ENCODE measurements at places on chromosomes 5 and 9. TPM values are rescaled to one million over a fixed set of nuclear protein-coding genes. Genes with fewer than 3 reads are reported as not detected.
A peak's percentile ranks its signal among the peaks of the same experiment; 100 is the strongest.

The HSD17B3 gene
- 2.2 TPM for total RNA-seq

The IL9 gene
- total RNA-seq = not detected

The CEMIP2 gene
- total RNA-seq = 122 TPM

The C5orf58 gene
- not detected for total RNA-seq

The TMEM232 gene
- total RNA-seq = 2.5 TPM

The CER1 gene
- total RNA-seq = not detected

The TAF11L10 gene
- total RNA-seq = not detected

The REEP2 gene
- total RNA-seq = 19.2 TPM

The C9orf153 gene
- total RNA-seq = 1.3 TPM

GRCh38 chr9:117344892-117345660 is 69.8 kb downstream of the ASTN2 start:
- H3K4me3 ChIP-seq = no peak overlapping the region
- no peaks in the 10 kb centered on the region for H3K4me1 ChIP-seq
- DNase-seq = no peak

- no peaks in the 10 kb centered on the region for H3K27me3 ChIP-seq
- no peak for DNase-seq
- no peak overlapping the region for H3K27ac ChIP-seq
These were observed 159.0 kb upstream of the SLC12A2 start for GRCh38 chr5:127924606-127925005.

GRCh38 chr5:75340714-75341478 is 3.9 kb downstream of the HMGCR start:
- no peaks in the 10 kb centered on the region for H3K36me3 ChIP-seq
- H3K27ac ChIP-seq = no peak overlapping the region

GRCh38 chr5:53478411-53479044 is 1.9 kb upstream of the FST start:
- peak overlapping the region; percentile 55 for H3K4me3 ChIP-seq
- no peak overlapping the region for H3K27ac ChIP-seq
- no peaks in the 10 kb centered on the region for H3K4me1 ChIP-seq
- no peaks in the 10 kb centered on the region for H3K36me3 ChIP-seq
- peak; percentile 47 for DNase-seq
- H3K27me3 ChIP-seq = no peaks in the 10 kb centered on the region

DNA sequence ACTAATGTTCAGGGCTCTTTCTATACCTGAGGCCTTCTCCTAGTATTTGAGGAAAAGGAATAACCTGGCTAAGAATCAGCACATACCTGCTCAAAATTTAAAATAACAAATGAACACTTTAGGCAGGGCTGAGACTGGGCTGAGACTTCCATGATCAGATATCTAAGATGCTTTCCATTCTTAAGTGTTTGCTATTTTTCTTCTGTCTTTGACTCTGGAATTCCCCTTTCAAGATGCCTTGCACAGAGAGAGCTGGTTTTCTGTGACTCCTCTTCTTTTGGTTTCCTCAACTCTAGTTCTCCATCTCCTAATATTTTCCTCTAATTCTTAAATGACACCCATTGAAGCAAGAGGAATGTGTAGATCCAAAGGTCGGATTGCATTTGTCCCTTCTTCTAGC is 61.1 kb downstream of the DPYSL3 start:
- peaks cover 6% of the 10 kb centered on the region for H3K4me1 ChIP-seq
- DNase-seq = no peak
- H3K27ac ChIP-seq = peak overlapping the region; percentile 33
- no peaks in the 10 kb centered on the region for H3K27me3 ChIP-seq
- H3K36me3 ChIP-seq = no peaks in the 10 kb centered on the region

- DNase-seq = no peak
- no peak overlapping the region for H3K4me3 ChIP-seq
- no peak overlapping the region for H3K27ac ChIP-seq
- H3K27me3 ChIP-seq = no peaks in the 10 kb centered on the region
- no peaks in the 10 kb centered on the region for H3K4me1 ChIP-seq
These were observed 58.1 kb downstream of the STARD4 start for GRCh38 chr5:111454198-111454622.

DNA sequence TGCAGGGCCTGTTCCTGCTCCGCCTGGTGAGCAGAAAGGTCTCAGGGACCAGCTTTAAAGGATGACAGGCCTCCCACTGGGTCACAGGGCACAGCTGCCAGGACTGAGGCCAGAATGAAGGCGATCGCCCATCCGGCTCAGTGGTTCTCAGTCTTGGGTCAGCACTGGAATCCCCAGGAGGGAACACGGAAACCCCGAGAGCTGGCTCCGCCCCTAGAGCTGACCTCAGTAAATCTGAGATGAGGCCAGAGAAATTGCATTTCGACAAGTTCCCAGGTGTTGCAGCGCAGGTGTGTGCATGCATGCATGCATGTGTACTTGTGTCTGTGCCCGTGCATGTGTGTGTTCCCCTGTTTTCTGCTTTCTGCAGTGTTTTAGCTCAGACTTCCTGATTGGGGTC is 47.2 kb upstream of the KCNMB1 start:
- no peaks in the 10 kb centered on the region for H3K27me3 ChIP-seq
- H3K36me3 ChIP-seq = no peaks in the 10 kb centered on the region
- no peak for DNase-seq
- H3K4me1 ChIP-seq = no peaks in the 10 kb centered on the region

DNA sequence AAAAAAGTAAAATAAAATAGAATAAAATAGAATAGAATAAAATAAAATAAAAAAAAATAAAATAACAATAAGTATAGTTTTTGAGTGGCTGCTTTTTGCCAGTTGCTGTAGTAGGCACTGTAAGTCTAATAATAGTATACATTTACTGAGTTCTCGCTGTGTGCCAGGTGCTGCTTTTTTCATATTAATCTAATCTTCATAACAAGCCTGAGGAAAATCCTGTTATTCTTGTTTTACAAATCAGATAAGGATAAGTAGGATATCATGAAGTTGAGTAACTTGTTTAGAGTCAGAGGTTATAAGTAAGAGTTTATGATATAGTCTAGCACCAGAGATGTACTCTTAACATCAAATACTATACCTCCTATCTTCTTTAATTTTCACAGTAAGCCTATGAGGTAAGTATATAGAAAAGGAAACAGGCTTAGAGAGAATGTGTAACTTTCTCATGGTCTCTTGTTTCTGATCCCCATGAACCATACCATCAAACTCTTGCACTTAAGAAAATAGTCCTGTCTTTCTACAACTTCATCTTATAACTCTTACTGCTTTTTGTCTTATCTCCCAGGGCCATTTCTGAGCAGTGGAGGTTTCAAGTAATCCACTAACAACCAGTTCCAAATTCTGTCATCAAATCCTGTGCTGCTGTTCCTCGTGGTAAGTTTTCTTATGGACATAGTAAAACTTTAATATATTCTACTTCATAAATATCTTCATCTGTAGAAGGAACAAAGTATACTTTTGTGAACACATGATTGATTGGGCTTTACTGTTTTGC is 18.7 kb downstream of the RMI1 start:
- H3K27me3 ChIP-seq = no peaks in the 10 kb centered on the region
- DNase-seq = no peak
- H3K4me3 ChIP-seq = no peak overlapping the region
- H3K36me3 ChIP-seq = no peaks in the 10 kb centered on the region
- no peaks in the 10 kb centered on the region for H3K4me1 ChIP-seq
- H3K27ac ChIP-seq = no peak overlapping the region

- H3K27ac ChIP-seq = no peak overlapping the region
- no peaks in the 10 kb centered on the region for H3K4me1 ChIP-seq
- no peaks in the 10 kb centered on the region for H3K27me3 ChIP-seq
- no peak for DNase-seq
- H3K36me3 ChIP-seq = no peaks in the 10 kb centered on the region
These were observed 24.1 kb downstream of the CDK5RAP2 start for GRCh38 chr9:120555839-120556238.

DNA sequence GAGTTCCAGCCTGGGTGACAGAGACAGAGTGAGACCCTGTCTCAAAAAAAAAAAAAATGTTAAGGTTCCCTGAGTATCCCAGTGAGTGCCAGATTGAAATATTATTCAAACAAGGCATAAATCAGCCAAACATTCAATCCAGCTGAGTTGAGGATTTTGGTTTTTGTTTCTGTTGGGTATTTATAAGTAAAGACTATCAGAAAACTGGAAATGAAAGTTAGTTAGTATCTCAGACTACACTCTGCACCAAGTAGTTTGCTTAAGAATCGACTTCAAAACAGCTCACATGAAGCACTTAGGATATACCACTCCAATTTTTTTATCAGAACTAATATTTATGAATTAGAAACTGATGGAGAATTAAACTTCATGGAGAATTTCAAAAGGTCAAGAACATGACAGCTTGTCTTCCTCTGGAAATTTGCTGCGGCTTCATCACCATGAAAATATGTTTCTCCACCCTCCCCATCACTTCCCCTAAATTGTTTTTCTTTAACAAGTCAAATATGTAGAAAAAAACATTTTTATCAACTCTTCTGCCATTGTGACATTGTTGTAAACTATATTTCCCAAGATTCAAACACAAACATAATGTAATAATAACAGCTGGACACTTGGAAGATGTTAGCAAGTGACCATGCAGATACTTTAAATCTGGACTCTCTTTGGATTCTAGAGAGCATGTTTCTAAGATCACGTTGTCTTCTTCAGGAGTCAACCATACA is 110.0 kb upstream of the PTGER4 start:
- H3K27me3 ChIP-seq = no peaks in the 10 kb centered on the region
- DNase-seq = no peak
- H3K27ac ChIP-seq = no peak overlapping the region
- no peaks in the 10 kb centered on the region for H3K4me1 ChIP-seq
- no peaks in the 10 kb centered on the region for H3K36me3 ChIP-seq
- no peak overlapping the region for H3K4me3 ChIP-seq

DNA sequence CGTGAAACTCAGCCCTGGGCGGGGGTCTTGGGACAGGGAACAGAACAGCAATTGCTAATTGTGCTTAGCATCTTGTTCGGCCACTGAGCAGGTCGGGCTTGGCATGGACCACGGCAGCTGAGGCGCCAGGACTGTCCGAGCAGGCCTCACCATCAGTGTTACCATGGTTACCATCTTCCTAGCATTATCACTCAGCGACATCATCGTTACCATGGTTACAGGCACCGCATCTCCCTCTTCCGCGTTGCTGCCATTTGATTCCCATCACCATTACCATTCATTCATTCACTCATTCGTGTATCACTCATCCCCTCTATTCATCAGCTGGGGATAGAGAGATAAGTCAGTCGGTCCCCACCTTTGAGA is 81.0 kb upstream of the ZBTB43 start:
- DNase-seq = no peak
- no peak overlapping the region for H3K27ac ChIP-seq
- no peaks in the 10 kb centered on the region for H3K27me3 ChIP-seq

DNA sequence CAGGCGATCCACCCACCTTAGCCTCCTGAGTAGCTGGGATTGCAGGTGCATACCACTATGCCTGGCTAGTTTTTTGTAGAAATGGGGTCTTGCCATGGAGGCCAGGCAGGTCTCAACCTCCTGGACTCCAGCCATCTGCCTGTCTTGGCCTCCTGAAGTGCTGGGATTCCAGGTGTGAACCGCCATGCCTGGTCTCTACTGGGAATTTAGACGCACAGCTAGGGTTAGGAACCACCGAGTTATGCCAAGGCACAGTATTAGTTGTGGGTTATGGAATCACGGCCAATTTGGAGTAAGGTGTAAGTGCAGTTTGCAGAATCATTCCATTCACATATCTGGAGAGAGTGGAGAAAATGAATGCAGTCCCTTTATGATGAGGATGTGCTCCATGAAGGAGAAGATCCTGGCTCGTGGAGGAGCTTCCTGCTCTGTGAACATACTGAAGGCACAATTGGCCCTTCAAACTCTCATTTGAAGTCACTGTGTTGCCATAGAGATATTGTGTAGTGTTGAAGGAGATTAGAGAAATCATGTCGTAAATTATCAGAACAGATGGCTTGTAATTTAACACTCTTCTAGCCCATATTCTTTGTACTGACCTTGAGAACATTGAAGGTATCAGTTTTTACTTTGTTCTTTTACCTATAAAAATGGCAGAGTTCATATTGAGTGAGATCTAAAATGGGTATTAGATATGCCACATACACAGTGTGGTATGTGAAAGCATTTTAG is 18.8 kb downstream of the TRIO start:
- no peak for DNase-seq
- no peak overlapping the region for H3K27ac ChIP-seq
- H3K27me3 ChIP-seq = no peaks in the 10 kb centered on the region
- H3K4me3 ChIP-seq = no peak overlapping the region

GRCh38 chr5:9173281-9174048 is 372.4 kb downstream of the SEMA5A start:
- H3K4me3 ChIP-seq = no peak overlapping the region
- no peak for DNase-seq
- no peaks in the 10 kb centered on the region for H3K4me1 ChIP-seq
- no peak overlapping the region for H3K27ac ChIP-seq

DNA sequence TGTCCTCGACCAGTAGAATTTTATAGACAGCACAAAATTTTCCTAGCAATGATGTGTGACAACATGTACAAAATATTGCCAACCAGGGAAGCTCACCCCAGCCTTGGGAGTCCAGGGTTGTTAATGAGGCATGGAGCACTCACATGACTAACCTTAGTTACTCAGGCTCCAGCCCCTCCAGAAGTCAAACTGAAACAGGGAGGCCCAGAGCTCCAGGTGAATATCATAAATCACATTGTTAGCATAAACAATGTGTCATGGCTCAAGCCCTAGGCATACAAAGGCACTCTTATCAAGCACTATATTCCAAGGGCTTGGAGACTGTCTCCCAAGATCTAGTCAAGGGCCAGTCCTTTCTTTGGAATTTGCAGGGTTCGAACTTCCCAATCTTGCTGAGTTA is 44.4 kb downstream of the TNFAIP8 start:
- H3K27me3 ChIP-seq = no peaks in the 10 kb centered on the region
- no peak overlapping the region for H3K27ac ChIP-seq
- H3K4me1 ChIP-seq = no peaks in the 10 kb centered on the region

GRCh38 chr5:39427633-39428032 is 2.9 kb upstream of the DAB2 start:
- H3K4me1 ChIP-seq = peaks cover 5% of the 10 kb centered on the region
- no peaks in the 10 kb centered on the region for H3K27me3 ChIP-seq
- H3K4me3 ChIP-seq = no peak overlapping the region
- H3K27ac ChIP-seq = no peak overlapping the region
- DNase-seq = no peak

DNA sequence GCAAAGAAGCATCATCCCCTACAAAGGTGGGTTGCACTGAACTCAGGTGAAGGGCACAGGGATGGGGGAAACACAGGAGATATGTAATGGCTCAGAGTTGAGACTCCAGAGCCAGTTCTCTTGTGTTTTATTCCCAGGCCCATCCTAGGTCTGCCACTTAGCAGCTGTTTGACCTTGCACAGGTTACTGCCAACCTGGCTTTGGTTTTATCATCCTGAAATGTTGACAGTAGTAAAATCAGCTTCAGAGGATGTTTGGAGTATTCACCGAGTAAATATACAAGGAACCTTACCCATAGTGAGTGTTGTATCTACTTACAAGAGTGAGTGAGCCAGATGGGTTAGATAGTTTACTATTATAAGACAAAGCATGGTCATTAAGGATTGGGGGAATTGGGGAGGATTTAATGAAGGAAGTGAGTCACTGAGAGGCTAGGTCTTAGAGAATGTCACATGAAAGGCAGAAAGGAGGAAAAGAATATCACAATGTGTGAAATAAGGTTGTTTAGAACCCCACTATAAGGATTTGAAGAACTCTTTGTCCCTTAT is 141.3 kb downstream of the MAN2A1 start:
- no peak overlapping the region for H3K27ac ChIP-seq
- no peak overlapping the region for H3K4me3 ChIP-seq
- no peaks in the 10 kb centered on the region for H3K27me3 ChIP-seq
- DNase-seq = no peak

All from aorta (tissue), 5 donors.